ENCODE measurements at places on chromosomes 6 and 20. TPM values are rescaled to one million over a fixed set of nuclear protein-coding genes. Genes with fewer than 3 reads are reported as not detected.
A peak's percentile ranks its signal among the peaks of the same experiment; 100 is the strongest.

Gene BPIFB1
- total RNA-seq: not detected

Gene BNIP5
- total RNA-seq: not detected

Gene CAGE1
- 0.12 TPM for total RNA-seq

Gene RIMS4
- total RNA-seq: not detected

Gene CST1
- total RNA-seq: not detected

- H3K27me3 ChIP-seq: no peaks in the 10 kb centered on the region
- no peak for DNase-seq
Observed at GRCh38 chr6:162313922-162314660, 413.5 kb downstream of the PRKN start.

DNA sequence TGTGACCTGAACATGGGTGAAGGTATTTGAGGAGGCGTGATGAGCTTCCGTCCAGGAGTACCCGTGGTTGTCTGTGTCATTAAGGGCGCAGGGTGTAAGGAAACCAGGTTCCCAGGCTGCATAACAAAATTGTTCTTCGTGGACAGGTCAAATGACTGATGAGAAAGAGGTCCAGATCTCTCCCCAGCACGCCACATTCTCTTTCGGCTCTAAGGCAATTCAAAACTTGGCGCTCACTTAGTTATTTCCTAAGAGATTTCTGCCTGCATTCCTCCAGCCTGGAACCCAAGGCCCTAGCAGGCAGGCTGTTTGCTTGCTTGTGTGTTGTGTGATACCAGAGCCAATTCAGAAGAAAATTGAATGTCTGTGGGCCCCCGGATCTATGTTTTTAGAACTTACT, 139.9 kb downstream of the AGPAT4 start:
- no peaks in the 10 kb centered on the region for H3K27me3 ChIP-seq
- peaks cover 9% of the 10 kb centered on the region for H3K36me3 ChIP-seq
- H3K27ac ChIP-seq: no peak overlapping the region
- no peak overlapping the region for H3K4me3 ChIP-seq

- H3K4me1 ChIP-seq: no peaks in the 10 kb centered on the region
- H3K27ac ChIP-seq: no peak overlapping the region
- H3K36me3 ChIP-seq: no peaks in the 10 kb centered on the region
- H3K27me3 ChIP-seq: no peaks in the 10 kb centered on the region
- DNase-seq: no peak
Observed at GRCh38 chr6:162264581-162264980, 463.0 kb downstream of the PRKN start.

DNA sequence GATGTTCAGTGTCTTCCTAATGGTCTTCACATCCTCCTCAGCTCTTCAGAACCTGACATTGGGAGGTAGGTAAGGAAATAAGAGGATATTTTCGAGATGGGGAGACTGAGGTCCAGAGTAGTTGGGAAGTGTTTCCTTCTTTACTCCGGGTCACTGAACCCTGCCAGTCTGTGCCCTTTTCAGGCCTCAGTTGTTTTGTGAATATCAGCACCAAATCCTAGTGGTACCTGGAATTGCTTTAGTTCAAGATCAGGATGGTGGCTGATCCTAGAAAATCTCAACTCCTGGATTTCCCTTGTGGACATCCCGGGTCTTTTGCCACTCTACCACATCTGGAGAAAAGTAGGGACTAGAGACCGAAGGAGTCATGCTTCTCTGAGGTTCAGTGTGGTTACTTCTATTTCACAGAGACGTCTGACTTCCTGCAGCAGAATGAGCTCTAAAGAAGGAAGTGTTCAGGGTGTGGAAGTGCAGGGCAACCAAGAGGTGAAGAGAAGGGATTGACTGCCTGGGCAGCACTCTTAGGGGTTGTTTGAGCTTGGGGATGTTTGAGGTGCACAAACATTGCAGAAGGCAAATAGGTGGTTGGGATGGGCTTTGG, 995 bp downstream of the STK4 start:
- peaks cover 48% of the 10 kb centered on the region for H3K36me3 ChIP-seq
- DNase-seq: peak; percentile 60
- peaks cover 62% of the 10 kb centered on the region for H3K4me1 ChIP-seq
- H3K27me3 ChIP-seq: no peaks in the 10 kb centered on the region
- peak overlapping the region; percentile 96 for H3K27ac ChIP-seq

GRCh38 chr6:125961117-125961516, 4.5 kb downstream of the HINT3 start:
- no peaks in the 10 kb centered on the region for H3K36me3 ChIP-seq
- H3K27ac ChIP-seq: no peak overlapping the region
- peaks cover 1% of the 10 kb centered on the region for H3K4me1 ChIP-seq
- no peak overlapping the region for H3K4me3 ChIP-seq
- DNase-seq: no peak

- no peak overlapping the region for H3K4me3 ChIP-seq
- H3K27me3 ChIP-seq: no peaks in the 10 kb centered on the region
- H3K36me3 ChIP-seq: no peaks in the 10 kb centered on the region
Observed at GRCh38 chr20:42609618-42610017, 580.1 kb downstream of the PTPRT start.

DNA sequence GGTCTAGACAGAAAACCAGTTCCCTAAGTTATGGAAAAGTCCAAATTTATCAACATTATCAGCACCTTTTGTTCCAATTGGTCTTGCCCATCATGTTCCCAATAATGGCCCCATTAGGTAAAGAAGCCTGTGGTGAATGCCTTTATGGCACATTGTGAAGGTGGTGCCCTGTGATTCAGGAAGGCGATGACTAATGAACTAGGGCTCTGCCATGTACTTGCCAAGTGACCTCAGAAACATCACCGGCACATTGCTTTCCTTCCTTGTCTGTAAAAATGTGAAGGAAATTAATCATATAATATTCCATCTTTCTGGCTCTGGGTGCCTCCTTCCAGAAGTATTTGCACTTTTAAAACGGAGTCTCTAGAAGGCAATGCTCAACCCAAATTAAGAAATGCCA, 132.3 kb downstream of the UNC5CL start:
- H3K36me3 ChIP-seq: no peaks in the 10 kb centered on the region
- H3K27me3 ChIP-seq: peaks cover 15% of the 10 kb centered on the region
- H3K27ac ChIP-seq: no peak overlapping the region

DNA sequence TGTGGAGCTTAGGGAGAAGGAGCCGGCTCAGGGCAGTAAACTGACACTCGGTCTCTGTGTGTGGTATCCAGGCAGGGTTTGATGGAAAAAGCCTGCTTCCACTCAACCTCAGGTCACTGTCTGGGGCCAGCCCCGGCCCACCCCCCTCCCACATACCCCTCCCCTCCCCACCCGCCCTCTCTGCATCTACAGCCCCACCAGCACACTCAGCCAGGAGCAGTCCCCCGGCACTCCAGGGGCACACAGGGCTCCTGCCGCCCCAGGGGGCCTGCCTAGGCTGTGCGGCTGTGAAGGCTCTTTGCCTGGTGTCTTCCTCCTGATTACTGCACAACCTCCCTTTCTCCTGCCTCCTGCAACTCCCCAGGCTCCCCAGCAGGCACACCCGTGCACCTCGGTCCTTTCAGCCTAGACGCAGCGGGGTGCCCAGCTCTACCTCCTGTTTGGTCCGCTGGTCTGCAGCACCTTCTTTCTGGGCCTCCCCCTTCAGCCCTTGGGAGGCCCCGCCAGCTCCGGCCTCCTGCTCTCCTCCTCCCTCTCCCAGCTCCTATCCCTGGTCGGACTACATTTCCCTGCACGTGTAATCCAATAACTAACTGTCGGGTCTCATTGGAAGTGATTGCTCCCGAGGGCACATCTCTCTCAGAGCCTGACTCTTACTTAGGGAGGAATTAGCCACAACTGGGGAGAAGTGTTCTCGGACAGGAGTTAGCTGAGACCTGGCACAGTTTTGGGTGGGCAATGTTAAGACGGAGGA, 1.3 kb upstream of the FOXF2 start:
- peaks cover 27% of the 10 kb centered on the region for H3K4me1 ChIP-seq
- no peak for DNase-seq
- H3K27ac ChIP-seq: no peak overlapping the region
- H3K27me3 ChIP-seq: peaks cover 74% of the 10 kb centered on the region
- no peaks in the 10 kb centered on the region for H3K36me3 ChIP-seq
